Epithelial cell of esophagus (primary cell): ENCODE measurements at places on chromosomes 1 and 21.
A peak's percentile ranks its signal among the peaks of the same experiment; 100 is the strongest.

DNA sequence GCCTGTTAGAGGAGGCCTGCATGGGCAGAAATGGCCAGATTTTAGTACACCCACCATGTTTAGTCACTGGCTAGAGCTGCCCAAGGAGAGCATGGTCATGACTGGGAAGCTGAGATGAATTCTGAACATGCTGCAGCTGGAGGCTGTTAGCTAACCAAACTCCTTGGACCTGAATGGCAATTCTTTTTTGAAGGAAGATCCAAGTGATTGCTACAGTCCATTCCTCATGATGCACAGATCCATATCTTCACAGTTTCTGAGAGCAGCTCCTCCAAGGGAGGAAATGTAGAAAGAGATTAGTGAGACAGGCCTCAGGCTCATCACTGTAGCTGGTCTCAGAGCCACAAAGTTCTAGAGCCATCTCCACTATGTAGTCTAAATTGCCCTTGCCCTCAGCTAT is 11.1 kb downstream of the ZFYVE9 start:
- peak; percentile 20 for DNase-seq

- no peak for DNase-seq
Measured at GRCh38 chr1:113993766-113994165, 14.5 kb downstream of the OLFML3 start.

DNA sequence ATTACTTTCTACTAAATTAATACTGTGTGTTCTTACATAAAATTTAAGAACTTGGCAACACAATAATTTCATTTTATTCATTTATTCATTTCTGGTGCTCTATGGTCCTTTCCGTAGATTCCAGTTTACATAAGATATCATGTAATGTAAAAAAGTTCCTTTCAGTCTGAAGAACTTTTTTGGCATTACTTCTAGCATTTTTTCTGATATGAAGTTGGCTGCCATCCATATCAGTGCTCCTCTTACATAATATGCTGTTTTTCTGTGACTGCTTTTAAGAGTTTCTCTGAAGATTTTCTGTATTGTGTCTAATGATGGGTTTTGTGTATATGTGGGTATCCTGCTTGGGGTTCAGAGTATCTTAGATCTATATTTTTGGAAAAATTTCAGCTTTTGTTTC is 34.8 kb downstream of the LIN9 start:
- DNase-seq, result no peak

DNA sequence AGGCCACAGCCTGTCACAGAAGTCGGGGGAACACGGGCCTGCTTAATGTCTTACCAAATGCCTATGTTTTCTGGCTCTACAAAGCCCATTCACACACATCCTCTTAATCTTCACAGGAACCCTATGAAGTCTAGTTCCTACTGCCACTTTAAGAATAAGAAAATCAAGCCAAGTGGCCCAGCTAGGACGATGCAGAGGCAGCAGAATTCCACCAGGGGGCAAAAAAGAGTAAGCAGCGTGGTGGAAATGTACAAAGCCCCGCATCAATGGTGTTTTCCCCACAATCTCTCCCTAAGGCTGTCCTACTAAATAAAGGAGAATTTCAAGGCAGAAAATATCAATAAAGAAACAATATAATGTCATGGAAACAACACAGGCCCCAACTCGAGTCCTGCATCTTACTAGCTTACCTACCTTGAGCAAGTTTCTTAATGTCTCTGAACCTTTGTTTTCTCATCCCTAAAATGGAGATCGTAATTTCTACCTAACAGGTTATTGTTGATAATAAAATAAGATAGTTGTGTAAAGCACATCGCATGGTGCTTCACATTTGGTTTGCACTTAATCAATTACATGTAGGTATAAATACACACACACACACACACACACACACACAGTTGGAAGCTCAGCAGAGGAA is 21.4 kb downstream of the SEC16B start:
- DNase-seq, result peak; percentile 67

DNA sequence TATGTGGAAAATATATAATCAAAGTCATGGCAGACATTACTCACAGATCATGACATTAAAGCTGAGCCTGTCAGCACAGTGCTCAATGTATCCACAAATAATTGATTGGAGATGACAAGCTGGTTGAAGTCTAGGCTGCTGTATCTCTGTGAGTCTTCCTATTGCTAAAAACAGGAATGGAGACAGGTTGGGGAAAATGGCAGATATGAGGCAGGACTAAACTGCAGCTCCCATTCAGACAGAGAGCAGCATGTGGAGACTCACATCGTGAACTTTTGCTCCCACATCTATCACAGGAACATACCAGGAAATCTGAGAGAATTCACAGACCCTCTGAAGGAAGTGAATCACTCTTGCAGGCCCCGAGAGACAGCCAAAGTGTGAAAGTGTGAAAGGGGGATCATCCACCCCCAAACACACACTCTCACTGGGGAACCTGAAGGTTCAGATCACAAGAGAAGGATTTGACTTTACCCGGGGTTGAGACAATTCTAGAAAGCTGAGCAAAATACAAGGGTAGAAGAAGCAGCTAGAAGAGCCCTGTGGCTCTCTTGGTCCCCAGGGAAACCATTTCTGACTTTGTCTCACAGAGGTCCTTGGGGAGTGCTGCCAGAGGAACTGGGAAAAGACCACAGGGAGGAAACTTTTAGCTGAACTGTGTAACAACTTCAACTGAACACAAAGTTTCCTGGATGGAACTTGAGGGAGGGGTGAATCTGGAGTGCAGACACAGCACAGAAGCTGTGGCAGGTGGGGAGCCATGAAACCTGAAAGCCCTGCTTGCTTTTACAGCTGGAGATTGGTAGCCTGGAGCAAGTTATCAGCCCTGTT is 173.4 kb downstream of the S1PR1 start:
- DNase-seq, result no peak

DNA sequence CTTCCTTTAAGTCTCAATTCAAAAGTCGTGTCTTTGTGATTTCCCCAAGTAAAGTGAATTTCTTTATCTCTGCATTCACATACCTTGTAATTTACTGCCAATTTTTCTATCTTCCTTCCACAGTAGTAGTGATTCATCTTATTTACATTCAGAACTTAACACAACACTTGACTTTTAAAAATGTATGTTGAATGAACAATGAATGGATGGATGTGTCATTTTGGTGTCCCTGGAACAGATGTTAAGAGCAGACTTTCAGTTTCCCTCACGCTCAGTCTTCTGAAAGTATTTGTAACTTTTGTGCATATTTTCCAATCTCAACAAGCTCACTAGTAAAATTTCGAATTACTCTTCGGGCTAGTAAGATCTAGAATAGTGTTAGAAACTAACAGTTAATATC is 352.0 kb downstream of the HHIPL2 start:
- DNase-seq, result peak; percentile 9

DNA sequence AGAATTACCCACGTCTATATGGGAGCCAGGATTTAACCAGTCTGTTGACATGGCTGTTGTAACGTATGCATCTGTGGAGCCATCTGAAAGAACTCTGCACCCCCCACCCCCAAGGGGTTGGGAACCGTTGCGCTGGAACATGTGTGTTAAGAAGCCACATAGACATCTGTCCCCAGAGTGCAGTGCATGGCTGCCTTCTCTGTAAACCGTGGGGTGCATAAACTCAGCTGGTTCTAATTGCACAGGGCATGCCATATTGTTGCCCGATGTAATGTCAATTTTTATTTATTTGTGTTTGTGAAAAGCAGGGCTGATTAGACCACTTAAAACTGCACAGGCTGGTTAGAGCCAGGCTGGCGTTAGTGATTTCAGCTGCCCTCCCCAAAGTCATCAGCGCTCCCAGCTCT is 70.1 kb upstream of the ROR1 start:
- no peak for DNase-seq

DNA sequence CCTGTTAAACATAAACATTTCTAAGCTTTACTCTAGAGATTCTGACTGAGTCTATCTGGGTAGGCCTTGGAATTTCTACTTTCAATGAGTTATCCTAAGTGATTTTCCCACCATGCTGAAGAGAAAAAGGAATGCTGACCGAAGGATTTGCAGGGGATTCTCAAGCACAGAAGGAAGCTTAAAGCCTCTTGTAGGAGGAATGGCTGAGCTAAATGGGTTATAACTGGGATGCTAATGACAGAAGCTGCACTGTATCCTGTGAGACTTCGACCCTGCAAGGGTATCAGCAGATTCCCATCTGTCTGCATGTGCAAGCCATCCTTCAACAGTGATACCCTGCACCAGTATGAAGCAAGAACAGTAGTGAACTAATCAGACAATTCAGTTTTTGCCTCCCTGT is 35.4 kb downstream of the SLC35D1 start:
- DNase-seq, result no peak

DNA sequence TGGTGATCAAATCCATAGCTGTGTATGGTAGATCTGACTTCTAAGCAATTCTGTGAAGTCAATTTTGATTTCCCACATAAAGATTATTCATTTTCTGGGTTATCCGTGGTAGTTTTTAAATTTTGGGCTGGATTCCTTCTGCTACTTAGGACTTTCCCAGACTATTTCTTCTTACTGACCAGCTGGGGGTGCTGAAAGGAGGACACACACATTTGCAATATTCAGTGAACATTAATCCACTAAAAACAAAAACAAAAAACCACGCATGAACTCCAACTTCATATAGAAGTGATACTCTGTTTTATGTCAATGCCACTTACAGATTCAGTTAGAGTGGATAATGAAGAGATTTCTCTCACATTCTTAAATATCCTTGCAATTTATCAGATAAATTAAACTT is 105.4 kb downstream of the KCTD3 start:
- DNase-seq, result no peak

DNA sequence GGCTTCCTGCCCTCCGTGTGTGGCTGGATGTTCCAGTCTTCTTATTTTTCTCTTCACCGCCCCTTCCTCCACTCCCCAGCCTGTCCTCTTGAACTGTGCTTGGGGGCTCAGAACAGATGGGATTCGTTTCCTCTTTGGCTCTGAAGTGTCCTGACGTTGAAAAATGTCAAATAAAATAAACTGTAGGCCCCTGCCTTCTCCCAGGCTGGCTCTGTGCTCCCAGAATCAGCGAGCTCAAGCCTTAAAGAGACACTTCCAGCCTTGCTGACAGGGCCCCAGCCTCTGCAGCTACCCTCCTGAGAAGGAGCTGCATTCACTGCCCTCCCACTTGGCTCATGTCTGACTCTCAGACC is 104.2 kb upstream of the IPO9 start:
- DNase-seq, result no peak

DNA sequence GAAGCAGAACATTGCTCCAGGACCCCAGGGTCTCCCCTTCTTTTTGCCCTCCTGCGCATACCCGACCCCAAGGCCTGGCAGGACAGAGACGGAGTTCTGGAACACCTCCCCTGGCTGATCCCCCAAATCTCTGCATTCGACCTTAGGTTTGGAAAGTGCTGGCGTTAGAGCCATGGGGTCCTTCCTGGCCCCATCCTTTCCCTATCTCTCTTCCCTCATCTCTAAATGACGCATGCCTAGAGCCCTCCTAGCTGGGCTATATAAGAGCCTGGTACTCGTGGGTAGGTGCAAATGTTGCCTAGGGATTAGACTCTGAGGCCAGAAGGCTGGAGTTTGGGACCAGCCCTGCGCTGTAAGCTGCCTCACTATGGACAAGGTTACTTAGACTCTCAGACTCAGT is 16.6 kb downstream of the SLC26A9 start:
- DNase-seq, result no peak

DNA sequence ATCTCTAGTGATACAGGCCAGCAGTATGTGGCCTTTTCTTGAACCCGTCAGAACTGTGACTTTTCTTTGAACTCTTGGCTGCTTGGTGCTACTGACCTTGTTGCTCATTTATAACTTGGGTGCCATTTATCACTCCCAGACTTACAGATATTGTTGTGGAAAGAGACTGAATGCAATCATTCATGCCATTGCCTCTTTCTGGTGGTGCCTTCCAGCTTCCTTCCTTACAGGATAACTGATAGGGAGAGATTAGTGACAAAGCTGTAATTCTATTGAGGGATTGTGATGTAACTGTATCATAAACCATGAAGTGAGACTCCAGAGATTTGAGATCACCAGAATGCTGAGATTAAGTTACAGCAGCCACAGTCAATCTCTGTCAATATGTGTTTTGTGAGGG is 256.5 kb downstream of the USP25 start:
- DNase-seq, result no peak
